Activated naive CD4-positive, alpha-beta T cell treated with anti-CD3 and anti-CD28 coated beads, Interleukin-2, amount 10 ng/mL, durations not matched to agents 7 days and 5 days (primary cell): ENCODE measurements at places on chromosomes 16 and 17.

DNA sequence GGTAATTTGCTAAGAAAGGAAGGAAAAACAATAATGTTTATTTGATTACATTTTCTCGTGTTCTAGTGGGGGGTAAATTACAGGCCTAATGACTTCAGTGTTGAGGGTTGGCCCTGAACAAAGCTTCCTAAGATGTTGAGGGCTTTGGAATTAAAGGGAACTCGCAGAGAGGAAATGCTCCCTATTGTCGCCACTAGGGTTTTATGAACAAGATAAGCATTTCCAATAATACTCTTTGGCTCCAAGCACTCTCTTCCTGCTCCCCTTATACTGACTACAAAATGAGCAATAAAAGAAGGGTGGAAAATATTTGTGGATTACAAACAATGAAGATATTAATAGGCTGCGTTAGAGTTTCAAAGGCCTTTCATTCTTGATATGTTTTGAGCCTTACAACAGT, 363.6 kb downstream of the HS3ST3B1 start:
- no peak for DNase-seq

- no peak for DNase-seq
These were observed 41.3 kb downstream of the GAS7 start for GRCh38 chr17:10156948-10157607.

DNA sequence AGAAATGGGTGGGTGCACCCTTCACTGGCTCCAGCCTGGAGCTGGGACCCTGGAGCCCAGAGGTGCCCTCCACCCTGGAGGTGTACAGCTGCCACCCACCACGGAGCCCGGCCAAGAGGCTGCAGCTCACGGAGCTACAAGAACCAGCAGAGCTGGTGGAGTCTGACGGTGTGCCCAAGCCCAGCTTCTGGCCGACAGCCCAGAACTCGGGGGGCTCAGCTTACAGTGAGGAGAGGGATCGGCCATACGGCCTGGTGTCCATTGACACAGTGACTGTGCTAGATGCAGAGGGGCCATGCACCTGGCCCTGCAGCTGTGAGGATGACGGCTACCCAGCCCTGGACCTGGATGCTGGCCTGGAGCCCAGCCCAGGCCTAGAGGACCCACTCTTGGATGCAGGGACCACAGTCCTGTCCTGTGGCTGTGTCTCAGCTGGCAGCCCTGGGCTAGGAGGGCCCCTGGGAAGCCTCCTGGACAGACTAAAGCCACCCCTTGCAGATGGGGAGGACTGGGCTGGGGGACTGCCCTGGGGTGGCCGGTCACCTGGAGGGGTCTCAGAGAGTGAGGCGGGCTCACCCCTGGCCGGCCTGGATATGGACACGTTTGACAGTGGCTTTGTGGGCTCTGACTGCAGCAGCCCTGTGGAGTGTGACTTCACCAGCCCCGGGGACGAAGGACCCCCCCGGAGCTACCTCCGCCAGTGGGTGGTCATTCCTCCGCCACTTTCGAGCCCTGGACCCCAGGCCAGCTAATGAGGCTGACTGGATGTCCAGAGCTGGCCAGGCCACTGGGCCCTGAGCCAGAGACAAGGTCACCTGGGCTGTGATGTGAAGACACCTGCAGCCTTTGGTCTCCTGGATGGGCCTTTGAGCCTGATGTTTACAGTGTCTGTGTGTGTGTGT, 46.8 kb downstream of the IL21R start:
- no peak for DNase-seq

GRCh38 chr17:74276541-74277009, 2.5 kb downstream of the DNAI2 start:
- no peak for DNase-seq

- no peak for DNase-seq
These were observed 3.8 kb downstream of the DDX19B start for GRCh38 chr16:70302745-70303144.

- DNase-seq = no peak
These were observed 26.7 kb upstream of the TOX3 start for GRCh38 chr16:52573365-52574299.

DNA sequence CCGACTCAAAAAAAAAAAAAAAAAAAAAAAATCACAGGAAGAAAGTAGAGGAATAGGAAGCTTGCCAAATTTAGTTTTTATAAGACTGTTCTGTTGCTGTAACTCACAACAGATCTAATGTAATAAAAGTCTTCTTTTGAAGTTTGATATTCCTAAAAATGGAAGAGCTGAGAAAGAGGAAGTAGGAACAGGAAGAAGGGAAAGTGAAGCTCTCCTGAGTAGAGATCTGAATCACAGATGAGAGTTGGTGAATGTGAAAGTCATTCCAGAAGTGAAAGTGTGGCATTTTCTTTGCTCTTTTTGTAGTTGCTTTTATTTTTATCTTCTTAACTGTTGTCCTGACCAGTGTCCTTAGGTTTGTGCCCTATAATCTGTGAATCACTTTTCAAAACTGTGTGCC, 2.1 kb downstream of the NMT1 start:
- DNase-seq = no peak

- DNase-seq = no peak
These were observed 902 bp downstream of the STAC2 start for GRCh38 chr17:39224778-39225307.

- no peak for DNase-seq
These were observed 11.9 kb downstream of the CES3 start for GRCh38 chr16:66972983-66973382.

DNA sequence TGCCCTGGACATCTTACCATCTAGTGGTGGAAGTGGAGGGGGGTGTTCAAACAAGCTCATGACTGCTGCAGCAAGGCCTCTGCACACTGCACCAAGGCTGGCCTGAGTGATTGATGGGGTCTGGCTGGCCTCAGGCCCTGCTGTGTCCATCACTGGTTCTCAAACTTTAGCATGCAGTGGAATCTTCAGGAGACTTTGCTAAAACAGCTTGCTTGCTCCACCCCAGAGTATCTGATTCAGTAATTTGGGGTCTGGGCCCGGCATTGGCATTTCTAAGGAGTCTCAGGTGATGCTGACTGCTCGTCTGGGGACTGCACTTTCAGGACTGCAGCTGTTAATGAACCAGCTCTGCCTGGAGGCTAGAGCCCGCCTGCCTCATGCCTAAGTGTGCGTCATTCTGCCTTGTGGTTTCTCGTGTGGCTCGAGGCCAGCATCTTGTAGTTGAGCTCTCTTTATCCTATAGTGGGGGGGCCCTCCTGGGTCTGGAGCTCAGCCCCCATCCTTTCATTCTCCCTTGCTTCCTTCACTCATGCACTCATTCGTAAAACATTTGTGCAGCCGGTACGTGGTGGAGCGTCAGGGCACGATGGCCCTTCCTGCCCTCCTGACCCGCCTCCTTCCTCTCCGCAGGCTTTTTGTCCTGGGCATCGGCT, 4.1 kb downstream of the MGAT5B start:
- DNase-seq = no peak

DNA sequence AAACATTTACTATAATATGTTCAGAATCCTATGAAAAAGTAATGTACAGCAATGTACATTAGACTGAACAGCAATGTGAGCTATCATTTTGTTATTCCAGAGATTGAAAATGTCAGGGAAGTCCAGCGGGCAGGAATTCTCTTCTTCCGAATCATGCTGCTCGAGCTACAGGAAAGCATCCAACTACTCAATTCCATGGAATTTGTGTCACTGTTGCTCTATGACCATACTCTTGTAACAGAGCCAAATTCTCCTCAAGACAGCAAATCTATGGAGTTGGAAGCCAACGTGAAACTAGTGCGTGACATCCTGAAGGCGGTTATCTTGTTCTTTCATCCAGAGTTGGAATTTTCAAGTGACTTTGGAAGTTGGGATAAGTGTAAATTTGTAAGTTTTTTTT, 24.8 kb upstream of the NSRP1 start:
- no peak for DNase-seq

DNA sequence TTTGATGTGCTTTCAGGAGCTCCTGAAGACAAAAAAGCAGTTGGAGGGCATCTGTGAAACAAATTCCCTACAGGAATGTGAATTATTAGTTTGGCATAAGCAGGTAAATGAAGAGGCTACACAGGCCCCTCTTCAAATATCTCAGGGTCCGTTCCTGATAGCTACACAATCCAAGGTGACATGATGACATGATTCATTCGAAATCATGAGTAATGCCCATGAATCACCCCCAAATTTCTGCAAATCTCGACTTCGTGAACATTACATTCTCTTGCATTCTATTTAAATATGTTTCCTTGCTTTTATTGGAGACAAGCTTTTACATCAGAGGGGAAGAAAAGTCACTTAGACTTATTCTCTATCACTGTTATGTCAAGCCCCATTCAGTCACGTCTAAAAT, 22.3 kb downstream of the GAN start:
- no peak for DNase-seq
